ENCODE measurements at places on chromosomes 7 and 10.

DNA sequence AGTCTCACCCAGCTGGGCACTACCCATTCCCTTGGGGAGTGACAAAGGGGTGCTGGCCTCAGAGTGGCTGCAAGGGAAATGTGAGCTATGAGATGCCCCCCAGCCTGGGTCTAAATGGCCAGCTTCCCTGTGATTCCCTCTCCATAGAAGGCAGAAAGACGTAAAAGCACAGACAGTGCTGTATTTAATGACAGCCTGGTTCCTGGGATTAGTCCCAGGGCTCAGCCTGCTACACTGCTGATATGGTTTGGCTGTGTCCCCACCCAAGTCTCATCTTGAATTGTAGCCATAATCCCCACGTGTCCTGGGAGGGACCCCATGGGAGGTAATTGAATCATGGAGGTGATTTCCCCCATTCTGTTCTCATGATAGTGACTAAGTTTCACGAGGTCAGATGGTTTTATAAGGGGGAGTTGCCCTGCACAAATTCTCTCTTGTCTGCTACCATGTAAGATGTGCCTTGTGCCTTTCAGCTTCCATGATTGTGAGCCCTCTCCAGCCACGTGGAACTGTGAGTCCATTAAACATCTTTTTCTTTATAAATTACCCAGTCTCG, 23.9 kb upstream of the CALN1 start:
- no peak for DNase-seq

GRCh38 chr10:58027426-58027825, 240.3 kb downstream of the IPMK start:
- DNase-seq, result no peak

- no peak for DNase-seq
These were observed 737 bp downstream of the ZMIZ1 start for GRCh38 chr10:79069325-79070080.

DNA sequence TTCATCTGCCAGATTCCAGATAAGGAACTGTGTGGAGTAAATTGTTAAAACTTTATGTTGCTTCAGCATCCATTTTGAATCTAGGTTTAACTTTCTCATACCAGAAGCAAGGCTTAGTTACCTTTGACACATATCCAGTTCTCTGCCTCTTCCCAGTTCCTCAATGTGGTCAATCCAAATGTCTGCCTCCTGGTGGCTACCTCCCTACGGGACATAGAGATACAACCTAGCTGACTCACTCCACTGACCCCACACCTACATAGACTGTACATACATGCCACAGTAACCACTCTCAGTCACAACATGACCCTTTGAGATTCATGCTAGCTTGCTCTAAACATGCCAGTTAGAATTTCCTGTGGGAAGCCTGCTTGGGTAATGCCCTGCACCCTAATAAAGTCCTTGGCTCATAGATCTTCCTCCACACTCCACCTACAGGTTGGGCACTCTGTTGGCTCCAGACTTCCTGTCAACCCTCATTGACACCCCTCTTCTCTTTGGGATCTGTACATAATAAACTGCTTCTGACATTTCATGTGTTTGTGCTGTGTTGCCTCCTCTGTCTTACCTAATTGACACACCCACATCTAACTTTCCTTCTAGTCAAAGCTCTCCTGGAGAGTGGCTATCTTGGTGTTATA, 278.1 kb downstream of the HTR7 start:
- DNase-seq, result no peak

GRCh38 chr7:131543298-131543697, 13.1 kb downstream of the PODXL start:
- DNase-seq, result no peak

DNA sequence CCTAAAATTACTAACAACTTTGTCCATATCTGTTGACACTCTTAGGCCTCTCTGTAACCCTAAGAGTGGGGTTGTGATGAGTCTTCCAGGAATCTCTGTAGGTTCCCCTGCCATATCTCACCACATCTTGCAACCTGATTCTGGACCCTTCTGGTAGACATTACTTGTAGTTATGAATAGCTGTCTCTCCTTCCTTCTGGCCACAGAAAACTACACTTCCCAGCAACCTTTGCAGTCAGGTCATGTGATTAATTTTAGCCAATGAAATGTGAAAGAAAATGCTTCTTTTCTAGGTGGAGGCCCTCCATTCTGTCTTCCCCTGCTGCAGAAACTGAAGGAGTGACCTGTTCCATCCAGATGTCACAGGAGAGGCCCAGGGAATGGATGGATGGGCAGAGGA, 147.6 kb upstream of the AOAH start:
- no peak for DNase-seq

DNA sequence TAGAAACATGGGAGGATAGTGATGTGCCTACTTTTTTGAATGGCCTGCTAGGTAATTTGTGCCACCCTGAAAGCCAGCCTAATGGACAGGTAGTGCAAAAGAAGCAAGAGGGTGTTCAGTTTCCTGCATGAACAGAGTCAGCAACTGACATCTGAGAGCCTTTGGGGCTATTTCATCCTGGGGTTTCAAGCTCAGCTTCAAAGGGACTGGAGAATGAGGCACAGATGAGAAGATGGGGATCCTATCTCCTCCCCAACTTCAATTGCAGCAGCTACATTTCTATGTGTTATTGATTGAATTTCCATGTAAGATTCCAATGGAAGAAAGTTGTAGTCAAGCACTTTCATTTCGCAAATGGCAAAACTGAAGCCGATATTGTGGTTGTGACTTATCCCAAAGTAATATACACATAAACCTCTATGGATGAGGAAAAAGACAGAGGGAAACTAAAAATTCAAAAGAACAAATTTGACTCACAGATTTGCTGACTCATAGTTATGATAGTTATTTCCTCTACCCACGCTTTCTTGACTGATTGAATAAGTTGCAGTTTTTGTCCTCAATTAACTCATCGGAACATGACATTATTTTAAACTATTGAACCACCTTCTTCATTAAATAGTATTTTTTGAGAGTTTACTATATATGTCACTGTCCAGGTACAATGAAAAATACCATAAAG, 42.6 kb upstream of the NRP1 start:
- no peak for DNase-seq

GRCh38 chr10:114491419-114491818, 87.1 kb upstream of the AFAP1L2 start:
- no peak for DNase-seq

GRCh38 chr10:36248304-36248981, 606.3 kb upstream of the FZD8 start:
- DNase-seq, result no peak

DNA sequence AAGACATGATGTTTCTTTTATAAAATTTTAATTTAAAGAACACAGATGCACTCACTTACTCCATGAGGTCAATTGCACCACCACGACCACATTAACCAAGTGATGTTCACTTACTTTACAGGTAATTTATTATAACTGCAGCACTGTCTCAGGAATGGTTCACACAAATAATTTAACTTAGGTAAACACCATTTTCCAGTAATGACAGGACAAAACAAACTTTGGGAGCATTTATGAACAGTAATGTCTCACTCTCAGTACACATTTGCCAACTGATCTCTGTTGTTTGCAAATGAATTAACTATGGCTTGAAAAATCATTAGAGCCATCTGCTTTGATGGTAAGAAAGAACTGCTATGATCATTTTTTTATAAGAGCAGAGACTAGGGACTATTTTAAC, 150.4 kb downstream of the ETV1 start:
- no peak for DNase-seq

- DNase-seq, result no peak
These were observed 16.0 kb downstream of the PAPSS2 start for GRCh38 chr10:87675396-87676376.

GRCh38 chr10:61125560-61126170, 181.7 kb upstream of the RHOBTB1 start:
- no peak for DNase-seq

DNA sequence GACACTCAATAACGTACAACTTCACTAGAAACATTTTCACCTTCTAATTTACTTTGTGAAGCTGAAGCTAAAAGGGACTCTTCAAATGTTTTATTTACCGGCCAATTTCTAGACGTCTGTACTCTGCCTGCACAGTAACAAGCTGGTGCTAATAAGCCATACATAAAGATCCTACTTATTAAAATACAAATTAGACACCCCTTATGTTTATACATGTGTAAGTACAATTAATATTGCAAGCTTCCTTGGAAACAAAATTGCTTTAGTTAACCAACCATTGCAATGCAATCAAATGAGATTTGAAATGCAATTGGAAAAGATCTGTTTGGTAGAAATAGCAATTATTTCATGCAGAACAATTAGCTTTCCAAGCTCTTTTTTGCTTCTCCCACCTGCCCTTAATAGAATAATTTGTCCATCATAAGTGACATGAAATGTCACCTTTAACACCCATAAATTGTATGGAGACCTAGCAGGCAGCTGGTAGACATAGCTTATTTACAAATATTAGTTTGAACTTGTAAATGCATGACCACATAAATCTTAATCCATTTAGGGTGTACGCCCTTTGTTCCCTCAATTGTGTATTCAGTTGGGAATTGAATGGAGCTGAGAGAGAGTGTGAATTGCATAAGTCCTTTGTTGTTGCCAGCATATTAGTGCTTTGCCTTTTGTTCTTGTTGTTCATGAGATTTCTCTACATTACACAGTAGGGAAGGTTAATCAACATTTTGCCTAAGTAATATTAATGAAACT, 277.1 kb downstream of the CACNA2D1 start:
- DNase-seq, result no peak

- peak; percentile 7 for DNase-seq
These were observed 42.9 kb downstream of the CD36 start for GRCh38 chr7:80681272-80681885.

DNA sequence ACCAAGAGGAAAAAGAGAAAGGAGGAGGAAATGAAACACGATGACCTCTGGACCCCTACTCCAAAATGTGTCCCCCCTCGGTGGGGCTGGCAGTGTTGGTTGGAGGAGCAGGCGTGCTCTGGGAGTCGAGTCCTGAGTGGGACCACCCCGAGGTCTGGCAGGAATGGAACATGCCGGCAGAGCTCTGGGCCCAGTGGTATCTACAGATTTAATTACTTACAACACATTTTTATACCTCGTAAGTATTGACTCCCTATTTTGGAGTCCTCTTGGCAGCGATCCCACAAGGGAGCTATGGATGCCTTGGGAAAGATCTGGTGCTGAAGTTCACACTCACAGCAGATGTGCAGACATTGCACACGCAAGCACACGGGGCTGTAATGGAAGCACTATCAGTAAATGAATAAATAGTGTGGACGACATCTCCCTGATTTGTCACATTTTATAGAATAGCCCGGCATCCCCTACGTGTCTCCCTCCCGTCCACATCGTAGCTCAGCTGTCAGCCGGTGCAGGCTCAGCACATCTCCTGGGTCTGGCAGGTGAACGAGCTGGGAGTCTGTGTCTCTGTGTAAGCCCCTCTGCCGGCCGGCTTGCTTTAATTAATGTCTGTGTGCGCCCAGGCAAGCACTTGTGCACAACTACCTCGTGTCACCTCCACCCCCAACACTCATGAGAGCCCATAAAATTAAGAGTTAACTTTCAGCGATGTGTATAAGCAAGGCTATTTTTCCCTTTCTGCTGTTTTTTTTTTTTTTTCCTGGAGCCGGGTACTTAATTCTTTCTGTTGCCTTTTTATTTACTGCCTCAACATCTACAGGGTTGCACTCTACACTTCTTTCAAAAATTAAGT, 603.2 kb downstream of the LRMDA start:
- no peak for DNase-seq

GRCh38 chr7:100372256-100372655, 1.0 kb upstream of the PILRA start:
- peak; percentile 57 for DNase-seq

DNA sequence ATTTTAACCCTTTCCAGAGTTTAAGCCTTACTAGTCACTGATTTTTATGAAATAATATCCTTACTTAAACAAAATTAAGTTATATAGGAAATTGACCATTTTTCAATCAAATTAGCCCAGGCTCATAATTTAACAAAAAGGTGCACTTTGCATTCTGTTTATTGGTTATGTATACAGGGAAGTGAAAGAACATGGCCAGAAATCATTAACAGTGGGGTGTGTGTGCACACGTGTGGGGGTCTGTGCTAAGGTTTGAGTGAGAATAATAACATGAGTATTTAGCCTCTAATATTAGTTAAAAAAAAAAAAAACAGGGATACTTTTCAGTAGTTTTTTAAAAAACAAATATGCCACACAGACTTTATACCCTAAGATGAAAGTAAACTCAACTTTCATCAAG, 510.5 kb upstream of the PFKP start:
- no peak for DNase-seq

DNA sequence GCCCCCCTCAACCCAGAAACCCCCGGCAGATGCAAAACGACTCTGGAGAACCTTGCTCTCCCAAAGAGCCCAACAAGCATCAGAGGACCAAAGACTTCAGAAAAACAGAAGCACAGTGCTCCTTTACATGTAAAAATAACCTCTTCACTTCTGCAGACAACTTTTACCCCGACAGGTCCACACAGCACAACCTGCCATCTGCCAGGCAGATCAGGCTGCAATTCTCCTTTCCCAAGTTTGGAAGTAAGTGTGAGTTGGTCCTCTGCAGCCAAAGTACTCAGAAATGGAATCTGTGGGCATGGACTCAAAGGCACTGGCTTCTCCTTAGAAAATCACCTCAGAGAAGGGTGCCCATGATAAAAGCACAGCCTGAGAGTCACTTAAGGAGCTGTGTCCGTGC, 26.0 kb downstream of the DOCK4 start:
- no peak for DNase-seq

DNA sequence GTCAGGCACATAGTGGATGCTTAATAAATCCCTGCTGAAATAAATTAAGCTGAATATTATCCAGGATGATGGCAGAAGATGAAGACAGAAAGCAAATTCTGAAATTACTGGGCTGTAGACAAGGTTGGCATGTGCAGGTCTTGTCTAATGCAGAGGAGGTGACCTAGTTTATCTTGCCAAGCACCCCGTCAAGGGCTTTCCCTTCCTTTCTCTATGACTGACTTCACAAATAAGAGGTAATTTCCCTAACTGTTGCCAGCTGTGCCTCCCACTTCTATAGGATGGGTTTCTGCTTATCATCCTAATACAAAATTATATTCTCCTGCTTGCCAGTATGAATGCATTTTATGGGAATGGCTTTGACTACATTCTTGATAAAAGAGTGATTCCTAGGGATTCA, 38.0 kb downstream of the LHFPL3 start:
- DNase-seq, result no peak

DNA sequence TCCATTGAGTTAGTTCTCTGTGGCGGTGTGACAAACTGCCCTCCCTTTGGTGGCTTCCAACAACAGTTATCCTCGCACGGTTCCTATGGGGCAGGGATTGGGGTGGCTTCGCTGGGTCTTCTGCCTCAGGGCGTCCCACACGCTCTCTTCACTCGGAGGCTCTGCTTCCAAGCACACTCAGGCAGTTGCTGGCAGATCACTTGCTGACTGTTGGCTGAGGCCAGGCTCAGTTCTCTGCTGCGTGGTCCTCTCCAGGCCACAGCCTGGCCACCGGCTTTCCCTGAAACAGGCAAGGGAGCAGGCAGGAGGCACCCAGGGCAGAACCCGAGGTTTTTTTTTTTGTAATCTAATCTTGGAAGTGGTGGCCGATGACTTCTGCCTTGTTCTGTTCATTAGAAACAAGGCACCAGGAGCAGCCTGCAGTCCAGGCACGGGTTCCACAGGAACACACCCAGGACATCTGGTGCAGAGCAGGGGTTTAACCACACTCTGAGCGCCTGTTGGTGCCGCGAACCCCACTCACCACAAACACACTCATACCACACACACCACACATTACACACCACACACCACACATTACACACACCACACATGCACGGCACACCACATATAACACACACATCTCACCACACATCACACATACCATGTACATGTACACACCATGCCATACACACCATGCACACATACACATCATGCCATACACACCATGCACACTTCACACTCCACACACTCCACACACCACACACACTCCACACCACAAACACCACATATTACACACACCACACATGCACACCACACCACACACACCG, 112.2 kb downstream of the PTPN20 start:
- no peak for DNase-seq

Data from bone marrow (tissue), 2 donors.